ENCODE measurements at places on chromosomes 2 and 18.

DNA sequence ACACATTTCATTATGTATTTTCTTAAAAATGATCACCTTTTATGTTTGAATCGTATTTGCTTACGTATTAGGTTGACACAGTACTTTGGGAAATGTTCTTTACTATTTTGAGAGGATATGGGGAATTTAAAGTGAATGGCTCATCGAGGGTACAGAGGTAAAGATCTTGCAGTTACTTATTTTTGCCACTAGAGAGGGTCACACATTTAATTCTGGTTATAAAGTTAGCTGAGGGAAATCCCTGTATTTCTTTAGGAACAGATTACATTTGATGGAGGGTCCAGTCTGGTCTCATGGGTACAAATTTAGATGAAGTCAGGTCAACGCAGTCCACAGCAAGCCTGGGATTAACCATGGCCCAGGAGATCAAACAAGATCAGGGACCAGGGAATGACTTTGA lies 24.5 kb downstream of the DYNC2LI1 start:
- DNase-seq = no peak

- DNase-seq = no peak
Observed at GRCh38 chr2:111938392-111938791, 40.0 kb downstream of the MERTK start.

DNA sequence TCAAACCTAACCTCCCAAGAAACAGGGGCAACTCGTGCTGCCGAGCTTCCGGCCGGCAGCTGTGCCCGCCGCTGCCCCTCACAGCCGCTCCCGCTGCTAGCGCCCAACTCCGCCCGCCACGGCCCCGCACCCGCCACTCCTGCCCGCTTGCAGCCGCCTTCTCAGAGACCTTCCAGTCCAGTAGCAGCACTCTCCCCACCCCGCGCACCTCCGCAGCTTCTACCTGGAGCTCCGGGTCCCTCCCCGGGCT lies 722 bp upstream of the C2orf15 start:
- no peak for DNase-seq

DNA sequence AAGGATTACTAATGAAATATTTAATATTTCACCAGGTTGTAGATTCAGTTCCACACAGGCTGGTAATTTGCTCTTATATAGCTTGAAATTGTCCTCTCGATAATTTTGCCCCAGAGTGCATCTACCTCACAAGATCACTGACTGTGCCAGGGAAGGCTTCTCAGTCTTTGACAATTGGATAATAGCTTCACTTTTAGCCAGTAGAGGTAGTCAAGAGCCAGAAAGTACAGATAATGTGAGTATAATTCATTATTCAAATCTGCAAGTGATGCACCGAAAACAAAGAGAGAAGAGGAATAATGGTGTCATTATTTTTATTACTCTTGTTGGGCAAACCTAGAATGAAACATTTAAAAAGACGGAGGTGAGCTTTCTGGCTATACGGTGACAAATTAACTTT lies 292.8 kb downstream of the EN1 start:
- no peak for DNase-seq

DNA sequence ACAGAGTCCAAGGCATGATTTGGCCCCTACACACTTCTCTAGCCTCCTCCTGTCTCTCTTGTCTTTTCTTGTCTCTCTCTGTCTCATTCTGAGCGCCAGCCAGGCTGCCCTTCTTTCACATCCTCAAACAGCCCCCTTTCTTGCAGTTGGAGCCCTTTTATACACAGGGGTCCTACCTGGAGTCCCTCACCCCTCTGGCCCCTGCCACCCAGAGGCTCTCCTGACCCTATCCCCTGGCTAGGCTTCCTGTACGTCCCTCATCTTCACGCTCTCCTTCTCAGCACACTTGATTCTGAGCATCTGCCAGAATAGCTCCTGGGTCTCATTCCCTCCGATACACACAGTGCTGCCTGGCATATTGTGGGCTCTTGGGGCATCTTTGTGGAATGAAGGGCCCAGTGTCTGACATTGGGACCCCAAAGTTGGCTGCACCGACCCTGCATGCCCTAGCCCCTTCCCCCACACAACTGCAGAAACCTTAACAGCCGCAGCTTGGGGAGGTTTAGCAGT lies 261.9 kb downstream of the DYSF start:
- no peak for DNase-seq

DNA sequence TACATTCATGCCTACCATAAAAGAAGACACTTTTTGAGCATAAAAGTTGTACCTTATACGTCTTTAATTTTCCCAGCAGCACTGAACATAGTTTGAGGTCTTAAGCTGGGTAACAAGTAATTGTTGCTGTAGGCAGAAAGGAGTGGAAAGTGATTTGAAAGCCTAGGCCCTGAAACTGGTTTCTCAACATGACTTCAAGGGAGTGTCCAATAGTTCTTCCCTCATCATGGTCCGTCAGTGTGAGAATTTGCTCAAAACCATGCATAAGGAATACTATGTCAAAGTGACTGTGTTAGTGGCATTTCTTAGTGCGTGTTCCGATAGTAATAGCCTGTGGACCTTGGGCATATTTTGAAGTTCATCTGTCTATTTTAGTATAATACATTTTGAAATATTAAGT lies 463.1 kb downstream of the PTPRM start:
- DNase-seq = no peak

GRCh38 chr2:73821227-73821626 lies 7.5 kb upstream of the STAMBP start:
- no peak for DNase-seq

Data from heart left ventricle (tissue), 16 donors.